Fibroblast of gingiva (primary cell): ENCODE measurements at places on chromosomes 1 and 21.
A peak's percentile ranks its signal among the peaks of the same experiment; 100 is the strongest.

GRCh38 chr1:2074944-2075740 is 24.9 kb downstream of the PRKCZ start:
- DNase-seq = no peak

DNA sequence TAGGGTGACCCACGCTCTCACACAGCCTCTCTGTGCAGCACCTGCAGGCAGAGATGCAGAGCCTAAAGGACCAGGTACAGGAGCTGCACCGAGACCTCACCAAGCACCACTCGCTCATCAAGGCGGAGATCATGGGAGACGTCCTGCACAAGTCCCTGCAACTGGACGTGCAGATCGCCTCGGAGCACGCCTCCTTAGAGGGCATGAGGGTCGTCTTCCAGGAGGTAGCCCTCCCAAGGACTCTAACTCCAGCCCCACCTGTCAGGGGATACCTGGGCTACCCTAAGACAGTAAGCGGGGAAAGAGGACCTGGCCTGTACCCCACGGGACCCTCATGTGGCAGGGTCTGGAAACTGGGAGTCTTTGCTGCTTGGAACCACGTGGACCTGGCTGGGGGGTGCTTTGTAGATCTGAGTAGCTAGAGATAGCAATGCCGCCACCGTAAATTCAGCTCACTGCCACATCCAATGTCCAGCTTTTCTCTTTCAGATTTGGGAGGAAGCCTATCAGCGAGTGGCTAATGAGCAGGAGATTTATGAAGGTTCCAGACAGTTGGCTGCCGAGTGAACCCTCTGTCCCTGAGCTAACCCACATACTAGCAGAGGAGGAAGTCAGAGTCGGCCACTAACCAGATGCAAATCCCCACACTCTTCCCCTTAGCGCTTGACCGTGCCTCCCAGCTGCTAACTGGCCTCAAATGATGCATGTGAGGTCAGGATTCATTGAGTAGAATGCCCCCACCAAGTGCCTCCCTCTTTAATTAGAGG is 6.5 kb downstream of the RNF207 start:
- DNase-seq = no peak

DNA sequence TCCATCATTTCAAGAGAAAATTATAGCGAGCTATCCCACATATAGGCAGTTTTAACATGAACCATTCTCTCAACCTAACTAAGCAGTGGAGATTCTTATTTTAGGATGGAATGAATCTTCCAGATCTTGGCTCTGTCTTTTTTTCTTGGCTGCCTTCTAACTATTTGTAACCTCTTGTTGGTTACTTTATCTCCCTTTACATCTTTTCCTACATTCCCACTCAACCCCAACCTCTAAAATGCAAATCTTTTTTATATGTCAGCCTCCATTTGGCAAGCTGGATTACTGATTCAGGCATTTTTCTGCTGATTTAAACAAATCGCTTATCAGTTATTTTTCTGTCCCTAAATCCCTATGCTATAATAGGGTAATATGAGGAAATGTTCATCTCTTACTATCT is 46.9 kb upstream of the LHX8 start:
- no peak for DNase-seq

DNA sequence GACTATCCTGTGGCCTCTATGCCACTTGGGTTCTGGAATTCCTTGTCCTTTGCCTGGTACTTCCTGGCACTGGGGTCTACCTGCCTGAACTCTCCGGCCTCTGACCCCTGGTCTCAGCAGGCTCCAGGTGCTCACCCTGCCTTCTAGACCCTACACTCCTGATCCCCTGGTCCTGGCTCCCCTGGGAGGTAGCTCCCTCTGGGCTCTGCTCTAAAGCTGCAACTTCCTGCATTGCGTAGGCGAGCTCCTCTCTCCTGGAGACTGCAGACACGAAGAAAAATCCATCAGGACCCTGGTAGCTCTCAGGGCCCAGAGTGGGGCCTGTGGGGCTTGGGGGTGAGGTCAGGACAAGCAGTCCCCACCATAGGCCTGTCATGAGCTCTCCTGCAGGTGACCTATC is 7.8 kb upstream of the PLEKHG5 start:
- no peak for DNase-seq

DNA sequence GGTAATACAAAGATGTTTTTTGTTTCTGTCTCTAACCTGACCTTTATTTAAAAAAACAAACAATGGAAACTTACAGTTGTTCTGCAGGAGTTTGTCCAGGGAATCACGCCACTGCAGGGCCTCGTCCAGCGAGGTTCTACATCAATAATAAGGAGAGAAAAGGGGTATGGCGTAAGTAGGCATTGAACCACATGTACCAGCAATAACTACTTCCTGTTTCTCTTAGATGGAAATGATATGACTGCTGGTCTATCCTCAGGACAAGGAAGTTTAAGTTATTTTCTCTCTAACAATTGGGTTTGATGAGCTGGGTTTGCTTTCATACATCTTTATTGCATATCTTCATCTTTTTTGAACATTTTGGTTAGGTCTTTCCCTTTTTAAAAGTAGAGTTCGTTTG is 40.9 kb downstream of the RGS5 start:
- no peak for DNase-seq

- DNase-seq = peak; percentile 64
Observed at GRCh38 chr1:203359010-203359571, 8.2 kb upstream of the FMOD start.

GRCh38 chr1:28985427-28985826 is 71.1 kb downstream of the EPB41 start:
- no peak for DNase-seq

DNA sequence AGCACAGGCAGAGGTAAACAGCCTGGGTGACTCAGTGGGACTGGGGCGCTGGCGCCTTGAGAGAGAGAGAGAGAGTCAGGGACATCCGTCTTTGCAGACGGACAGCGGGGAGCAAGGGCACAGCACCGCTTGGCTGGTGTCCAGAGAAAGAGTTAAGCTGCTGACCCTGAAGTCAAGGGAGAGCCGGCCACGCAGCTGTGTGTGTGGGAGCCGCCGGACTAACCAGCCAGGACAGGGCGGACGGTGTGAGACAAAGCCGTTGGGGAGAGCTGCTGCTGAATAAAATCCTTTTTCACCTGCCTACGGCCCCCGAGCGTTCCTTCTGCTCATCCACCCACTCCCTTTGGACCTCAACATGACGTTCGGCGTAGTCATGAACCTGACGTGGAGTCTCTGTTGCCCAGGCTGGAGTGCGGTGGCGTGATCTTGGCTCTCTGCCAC is 14.5 kb downstream of the CFAP74 start:
- no peak for DNase-seq

GRCh38 chr1:228542981-228543380 is 55.8 kb downstream of the RNF187 start:
- no peak for DNase-seq

DNA sequence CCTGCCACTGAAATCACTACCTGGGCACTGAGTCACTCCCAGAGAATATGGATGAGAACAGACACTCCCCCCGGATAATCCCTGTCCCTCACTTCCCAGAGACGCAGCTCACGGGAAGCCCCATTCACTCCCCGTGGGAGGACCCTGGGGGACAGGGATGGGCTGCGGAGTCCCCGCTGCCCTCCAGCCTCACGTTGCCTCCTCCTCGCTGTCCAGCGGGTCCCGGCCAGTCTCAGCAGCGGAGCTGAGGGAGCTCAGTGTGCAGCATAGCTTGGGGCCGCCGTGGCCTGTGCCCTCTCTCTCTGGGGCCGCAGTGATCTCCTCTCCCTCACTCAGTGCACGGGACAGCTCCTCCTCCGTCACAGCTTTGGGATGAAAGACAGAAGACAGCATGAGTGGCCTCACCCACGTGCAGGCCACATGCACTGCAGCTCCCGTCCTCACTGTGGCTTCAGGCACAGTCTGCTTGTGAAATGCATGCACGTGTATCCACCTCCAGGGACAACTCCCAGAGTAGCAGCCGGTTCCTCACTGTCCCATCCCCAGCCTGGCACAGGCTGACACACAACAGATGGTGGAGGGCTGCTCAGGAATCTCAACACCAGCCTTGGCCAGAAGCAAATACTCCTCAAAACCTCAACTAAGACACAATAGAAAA is 7.4 kb downstream of the CFAP410 start:
- peak; percentile 31 for DNase-seq

DNA sequence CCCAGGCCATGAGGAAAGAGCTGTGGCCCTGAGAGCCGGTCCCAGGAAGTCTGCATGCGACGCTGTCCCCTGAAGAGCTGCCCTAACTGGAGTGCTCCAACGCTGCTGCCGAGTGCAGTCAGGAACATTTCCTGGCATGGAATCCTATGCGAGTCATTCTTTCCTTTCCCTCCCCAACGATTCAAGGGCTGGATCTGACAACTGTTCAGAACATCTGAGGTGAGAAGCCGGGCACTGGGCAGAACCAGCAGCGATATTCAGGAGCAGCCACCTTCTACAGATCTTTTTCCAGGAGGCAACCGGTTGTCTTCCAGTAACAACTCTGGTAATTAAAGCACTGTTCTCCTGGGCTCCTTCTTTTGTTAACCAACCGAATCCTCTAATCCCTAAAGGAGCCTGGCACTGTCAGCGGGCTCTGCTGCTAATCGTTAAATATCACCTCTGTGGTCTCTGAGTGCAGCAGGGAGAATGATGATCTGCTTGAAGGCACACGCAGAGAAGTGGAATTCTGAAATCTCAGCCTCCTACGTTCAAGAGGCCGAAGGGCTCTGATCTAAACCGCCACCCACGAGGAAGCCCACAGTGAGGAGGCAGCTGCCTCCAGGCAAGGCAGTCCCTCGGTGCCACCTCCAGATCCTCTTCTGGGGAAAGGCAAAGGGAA is 55.8 kb downstream of the SLC45A1 start:
- DNase-seq = peak; percentile 82

GRCh38 chr1:16275591-16275990 is 38.6 kb upstream of the CPLANE2 start:
- DNase-seq = no peak

- DNase-seq = no peak
Observed at GRCh38 chr1:95534985-95535384, 301.0 kb downstream of the RWDD3 start.

DNA sequence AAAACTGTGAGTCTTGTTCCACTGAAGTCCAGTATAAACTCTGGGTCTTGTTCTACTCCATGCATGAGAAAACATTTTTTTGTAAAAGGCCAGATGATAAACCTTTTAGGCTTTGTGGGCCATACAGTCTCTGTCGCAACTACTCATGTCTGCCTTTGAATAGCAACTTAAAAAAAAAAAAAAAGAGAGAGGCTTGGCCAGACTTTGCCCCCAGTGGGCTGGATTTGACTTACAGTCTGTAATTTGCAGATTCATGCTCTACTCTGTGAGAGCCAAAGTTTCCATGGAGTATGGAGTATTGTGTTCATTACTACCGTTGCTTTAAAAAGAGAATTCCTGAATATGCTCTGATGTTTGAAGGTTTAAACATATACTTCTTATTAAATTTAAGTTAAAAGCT is 654.9 kb upstream of the PKN2 start:
- no peak for DNase-seq

GRCh38 chr21:34073749-34074282 is 438 bp downstream of the MRPS6 start:
- DNase-seq = peak; percentile 32

DNA sequence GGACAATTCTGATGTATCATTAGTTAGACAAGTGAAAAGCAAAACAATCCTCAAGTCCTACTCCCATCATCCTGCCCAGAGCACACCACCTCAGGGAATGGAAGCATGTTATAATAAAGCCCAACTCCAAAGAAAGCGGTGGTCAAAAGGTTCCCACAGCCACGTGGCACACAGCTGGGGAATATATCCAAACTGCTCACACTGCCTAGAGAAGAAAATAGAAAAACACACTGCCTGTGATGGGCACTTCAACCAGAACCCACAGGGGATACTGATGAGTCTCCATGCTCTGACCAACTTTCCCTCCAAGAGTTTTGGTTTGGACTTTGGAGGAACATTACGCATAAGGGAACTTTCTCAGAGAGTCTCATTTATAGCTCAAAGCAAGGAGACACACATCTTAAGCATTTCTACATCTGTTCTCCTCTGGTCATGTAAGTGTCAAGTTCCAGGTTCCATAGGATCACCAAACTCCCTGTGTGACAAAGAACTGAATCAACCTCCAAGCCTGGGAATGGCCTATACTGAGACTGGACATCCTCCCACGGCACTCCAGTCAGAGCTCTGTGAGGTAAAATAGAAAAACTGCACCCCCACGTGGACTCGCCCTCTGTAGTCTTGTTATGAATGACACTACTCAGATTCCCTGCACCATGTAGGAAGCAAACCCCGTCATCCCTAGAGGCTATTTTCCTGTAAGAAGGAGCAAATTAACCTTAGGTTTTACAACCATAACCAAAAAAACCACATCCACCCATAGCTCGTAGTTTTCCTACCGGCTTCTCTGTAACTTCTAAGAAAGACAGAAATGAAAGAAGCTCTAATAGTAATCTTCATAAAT is 12.2 kb downstream of the DSTYK start:
- DNase-seq = no peak

GRCh38 chr1:203744075-203744972 is 20.7 kb upstream of the LAX1 start:
- peak; percentile 64 for DNase-seq

DNA sequence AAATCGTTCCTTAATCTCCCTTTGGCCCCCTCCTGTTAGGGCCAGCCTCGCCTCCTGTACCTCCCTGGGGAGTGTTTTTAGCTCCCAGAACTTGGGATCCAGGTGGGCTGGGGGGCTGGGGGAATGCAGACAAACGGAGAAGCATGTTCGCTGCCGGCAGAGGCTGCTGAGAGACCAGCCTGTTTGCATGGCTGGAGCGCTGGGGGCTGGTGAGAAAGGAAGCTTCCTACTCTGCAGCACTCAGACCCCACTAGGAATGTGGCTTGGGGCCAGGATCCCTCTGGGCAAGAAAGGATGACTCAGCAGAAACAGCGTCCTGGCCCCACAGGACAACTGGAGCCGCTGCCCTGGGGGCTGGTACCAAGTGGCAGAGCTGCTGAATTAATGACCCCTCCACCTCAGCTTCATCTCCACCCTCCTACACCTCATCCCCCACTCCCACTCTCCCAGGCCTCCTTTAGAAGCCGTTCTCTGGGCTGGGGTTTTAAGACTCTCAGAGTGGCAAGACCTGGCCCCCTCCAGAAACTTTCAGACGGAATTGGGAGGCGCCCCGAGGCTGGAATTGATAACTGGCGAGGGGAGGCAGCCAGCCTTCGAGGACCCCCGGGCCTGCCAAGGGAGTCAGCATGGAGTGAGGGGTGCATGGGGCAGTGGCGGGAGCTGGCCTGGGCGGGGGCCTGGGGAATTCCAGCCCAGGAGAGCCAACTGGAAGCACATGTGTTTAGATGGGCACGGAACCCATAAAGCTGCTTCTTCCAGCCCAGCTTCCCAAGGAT is 28.5 kb upstream of the EPS8L3 start:
- DNase-seq = peak; percentile 92

DNA sequence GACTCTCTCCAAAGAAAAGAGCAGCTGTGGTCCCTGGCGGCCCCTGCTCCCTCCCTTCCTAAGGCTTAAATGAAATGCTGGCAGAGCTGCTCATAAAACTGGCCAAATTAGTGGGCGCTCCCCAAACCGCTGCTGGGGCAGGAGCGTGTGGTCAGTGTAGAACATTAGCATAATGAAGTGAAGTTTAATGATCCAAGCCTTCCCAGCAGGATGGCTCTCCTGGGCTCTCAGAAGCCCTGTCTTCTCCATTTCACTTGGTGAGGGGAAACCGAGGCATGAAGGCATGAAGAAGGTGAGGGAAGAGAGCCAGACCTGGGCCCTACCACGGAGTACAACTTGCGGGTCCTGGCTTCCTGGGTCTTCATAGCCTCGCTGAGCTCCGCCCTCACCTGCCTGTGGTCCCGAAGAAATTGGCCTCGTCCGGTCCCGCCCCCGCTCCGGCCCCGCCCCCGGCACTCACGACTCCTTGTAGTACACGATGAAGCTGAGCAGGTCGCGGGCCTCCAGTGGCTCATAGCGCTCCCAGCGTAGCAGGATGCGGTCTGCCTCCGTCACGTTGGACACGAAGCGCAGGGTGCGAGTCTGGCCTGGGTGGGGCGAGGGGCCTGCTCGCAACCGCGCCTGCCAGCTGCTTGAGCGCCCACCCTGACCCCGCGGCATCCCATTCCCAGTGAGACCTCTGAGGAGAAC is 10.3 kb downstream of the INSRR start:
- DNase-seq = no peak
